T-helper 2 cell (primary cell): ENCODE measurements at places on chromosomes 13 and 19.

- DNase-seq: no peak
These were observed 26.5 kb downstream of the FPR3 start for GRCh38 chr19:51821456-51821855.

GRCh38 chr13:47226516-47226915 is 329.7 kb upstream of the HTR2A start:
- DNase-seq: no peak

DNA sequence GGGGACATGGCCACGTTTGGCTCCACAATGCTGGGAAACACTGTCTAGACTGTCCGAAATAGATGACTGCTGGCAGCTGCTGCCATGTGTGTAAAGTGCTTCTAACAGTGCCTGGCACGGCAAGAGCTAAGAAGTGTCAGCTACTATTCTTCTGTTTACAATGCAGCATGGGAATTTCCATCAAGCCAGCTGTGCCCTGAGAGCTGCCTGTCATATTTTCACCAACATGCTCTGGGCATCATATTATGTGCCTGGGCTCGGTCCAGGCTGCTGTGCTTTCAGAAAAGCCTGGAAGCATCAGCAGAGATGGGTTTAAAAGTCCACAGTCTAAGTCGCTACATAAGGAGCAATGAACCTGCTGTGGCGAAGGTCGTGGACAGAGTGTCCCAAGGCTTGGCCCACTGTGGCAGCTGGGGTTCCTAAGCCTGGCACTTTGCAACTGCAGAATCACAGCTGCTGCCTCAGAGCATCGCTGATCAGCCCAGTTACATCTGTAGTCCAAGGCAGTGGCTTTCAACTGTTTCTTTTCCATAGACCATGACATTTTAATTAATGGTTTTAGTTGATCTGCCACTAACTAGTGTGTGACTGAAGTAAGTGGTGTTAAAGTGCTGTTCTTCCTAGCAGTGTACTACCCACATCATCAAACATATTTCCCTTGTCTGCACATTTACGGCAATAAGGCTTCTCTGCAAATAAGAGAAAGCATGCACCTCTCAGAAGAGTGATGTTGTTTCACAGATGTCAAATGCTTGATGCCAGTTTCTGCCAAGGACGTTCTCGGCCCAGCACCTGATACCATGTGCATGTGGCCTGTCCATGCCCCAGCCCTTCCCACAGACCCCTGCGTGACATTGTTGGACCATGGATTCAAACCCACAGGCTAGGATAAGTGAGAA is 95.7 kb upstream of the C1QTNF9B start:
- DNase-seq: no peak

DNA sequence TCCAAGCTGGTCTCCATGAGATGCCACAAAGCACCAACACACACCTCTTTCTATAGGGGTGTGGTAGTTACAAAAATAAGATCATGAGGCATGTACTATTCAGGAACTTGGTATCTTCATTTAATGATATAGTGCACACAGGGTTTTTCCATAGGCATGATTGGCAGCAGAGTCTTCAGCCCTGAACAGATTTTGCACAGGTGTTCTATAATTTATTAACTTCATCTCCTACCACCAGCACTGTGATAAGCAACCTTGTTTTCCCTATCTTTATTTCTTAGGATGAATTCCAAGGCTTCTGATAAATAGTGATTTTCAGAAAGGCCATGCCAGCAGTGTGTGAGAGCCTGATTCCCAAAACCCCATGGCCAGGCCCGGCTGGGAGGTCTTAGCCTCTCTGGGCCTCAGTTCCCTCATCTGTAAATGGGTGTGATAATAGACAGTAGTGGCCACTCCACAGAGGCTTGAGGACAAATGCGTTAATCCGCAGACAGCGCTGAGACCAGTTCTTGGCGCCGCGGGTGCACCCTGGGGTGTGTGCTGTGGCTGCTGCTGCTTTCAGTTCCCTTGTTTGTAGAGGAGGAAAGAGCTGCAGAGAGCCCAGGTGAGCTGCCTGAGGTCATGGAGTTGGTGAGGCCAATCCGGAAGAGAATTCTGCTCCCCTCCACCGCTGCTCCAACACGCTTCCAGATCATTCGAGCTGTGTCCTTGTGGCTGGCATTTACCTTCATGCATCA is 33.1 kb downstream of the DHRS12 start:
- no peak for DNase-seq

GRCh38 chr13:76965759-76966421 is 17.6 kb downstream of the ACOD1 start:
- DNase-seq: no peak
